GM23248 (cell line): ENCODE measurements at places on chromosomes 2 and 18.

DNA sequence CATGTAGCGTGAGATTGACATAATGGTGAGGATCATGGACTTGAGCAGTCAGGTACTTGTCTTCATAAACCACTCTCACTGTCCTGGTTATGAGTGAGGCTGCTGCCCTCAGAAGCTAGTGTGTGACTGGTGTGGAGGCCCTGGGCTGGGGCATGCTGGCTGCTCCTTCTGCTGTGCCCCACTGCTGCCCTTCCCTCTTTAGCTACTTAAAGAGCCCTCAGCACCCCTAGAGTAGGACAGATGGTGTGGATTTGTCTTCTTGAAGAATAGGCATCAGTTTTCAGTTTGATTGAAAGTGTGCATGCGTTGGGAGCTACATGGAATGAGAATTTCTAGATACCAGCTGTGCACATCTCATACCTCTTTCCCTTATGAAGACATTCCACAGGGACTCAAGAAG lies 15.4 kb downstream of the CPLX4 start:
- DNase-seq = no peak

DNA sequence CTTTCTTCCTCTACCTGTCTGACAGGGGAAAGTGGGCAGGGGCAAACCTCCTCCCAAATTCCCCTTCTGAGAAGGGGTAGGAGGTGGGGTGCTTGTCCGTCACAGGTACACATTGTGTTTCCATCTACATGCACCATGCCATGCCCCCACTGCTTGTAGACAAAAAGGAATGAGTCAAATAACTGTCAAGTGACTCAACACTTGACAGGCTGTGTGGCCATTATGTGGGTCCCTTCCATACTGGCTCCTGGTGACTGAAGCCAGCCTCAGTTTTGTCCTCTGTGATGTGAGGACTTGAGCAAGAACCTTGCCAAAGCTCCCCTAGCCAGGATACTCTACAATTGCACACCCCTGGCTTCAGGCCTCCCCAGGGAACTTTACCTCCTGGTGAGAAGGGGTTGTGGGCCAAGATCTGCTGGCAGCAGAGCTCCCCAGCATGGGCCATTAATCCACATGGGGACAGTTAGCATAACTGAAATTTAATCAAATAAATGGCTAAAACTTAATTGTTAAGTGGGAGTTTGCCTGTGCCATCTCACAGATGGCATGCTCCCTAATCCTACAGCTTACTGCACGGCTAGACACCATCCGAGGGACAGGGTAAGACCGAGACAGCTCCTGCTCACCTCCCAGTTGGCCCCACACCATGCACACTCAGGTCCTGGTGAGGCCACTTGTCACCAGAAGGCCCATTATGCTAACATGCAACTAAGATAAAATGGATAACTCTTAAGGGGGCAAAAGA lies 140.2 kb downstream of the BCL11A start:
- DNase-seq = no peak

DNA sequence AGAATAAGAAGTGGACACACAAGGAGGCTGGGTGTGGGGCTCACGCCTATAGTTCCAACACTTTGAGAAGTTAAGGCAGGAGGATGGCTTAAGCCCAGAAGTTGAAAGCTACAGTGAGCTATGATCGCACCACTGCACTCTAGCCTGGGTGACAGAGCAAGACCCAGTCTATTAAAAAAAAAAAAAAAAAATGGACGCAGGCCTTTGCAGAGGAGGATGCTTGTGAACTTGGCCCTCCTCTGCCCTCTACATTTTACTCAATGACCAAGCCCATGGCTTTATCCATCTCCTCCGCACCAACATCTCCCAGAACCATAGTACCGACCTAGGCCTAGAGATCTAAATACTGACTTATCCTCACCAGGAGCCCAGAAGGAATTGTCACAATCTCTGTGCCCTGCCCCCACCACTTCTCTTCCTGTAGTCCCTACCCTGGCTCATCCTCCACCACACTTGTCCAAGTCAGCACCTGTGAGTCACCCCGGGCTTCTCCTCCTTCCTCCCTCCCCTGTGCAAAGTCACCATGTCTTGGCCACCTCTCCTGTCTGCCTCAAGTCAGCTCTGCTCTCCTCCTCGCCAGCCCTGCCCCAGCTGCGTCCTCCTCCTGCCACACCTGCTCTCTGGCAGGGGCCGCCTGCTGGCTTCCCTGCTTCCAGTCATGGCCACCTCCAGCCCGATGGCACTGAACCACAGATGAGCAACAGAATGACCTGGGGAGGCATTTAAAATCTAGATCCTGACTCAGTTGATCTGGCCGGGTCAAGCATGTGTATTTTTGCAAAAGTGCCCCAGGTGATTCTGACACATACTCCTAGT lies 35.8 kb upstream of the ASPRV1 start:
- peak; percentile 88 for DNase-seq

- DNase-seq = no peak
These were observed 142.6 kb upstream of the ALKAL2 start for GRCh38 chr2:430291-431040.

DNA sequence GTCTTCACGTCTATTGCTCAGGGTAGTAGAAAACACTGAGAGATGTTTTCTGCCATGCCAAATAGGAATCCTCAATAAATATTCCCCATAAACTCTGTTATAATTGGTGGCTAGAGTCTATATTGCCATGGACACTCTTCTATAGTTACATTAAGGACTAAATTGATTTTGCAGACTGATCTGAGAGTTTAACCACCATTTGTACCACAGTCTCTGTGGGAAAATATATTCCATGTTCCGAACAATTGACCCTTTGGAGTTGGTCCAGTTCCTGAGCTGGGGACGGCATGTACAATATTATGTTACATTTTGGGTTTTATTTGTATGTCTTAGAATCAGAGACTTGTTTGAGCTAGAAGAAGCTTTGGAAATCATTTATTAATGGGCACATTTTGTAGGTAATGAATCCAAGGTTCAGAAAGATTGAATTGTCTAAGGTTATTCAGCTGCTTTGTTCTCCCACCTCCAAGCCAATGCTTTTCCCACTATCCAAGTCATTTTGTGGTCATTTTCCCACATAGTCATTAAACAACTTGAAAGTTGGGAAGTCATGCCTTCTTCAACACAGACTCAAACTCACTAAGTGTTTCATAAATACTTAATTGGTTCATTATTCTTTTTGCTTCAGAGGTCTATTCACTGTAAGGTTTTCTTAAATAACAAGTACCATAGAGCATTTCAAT lies 5.1 kb upstream of the PPP1CB start:
- no peak for DNase-seq

DNA sequence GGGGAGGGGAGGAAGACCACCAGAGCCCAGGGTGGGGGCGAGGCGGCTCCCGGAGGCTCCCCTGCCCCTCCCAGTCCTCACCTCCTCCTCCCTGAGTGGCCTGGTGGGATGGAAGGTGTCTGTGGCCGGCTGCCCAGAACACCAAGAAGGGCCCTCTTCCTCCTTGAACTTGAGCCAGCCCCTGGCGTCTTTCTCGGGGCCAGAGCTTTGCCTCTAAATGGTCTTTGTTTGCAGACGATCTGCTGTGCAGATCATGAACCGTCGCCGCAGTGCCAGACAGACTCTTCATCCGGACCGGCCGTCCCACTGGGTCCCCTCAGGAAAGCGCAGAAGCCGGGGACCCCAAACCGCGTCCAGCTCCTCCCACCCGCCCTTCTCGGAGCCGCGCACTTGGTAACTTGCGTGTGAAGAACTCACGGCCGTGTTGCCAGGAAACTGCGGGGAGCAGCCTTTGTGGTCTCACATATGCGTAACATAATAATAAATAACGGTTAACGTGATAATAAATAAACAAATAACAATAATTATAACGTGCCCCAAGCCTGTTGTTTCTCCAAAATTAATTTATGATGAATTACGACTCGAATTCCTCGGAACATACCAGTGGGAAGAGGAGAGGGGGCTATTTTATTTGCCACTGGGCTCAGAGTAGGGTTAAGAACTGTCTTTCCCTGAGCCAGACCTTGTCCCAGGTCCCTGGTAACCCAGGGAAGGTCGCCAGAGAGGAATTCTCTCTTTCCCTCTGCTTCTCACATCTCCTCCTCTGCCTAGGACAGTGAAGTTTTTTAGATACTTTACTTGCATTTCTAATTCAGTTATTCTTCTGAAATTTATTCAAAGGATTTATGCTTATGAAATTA lies 41.0 kb downstream of the PTGR3 start:
- peak; percentile 61 for DNase-seq

- DNase-seq = peak; percentile 96
These were observed 7.1 kb upstream of the KCMF1 start for GRCh38 chr2:84963692-84964405.

DNA sequence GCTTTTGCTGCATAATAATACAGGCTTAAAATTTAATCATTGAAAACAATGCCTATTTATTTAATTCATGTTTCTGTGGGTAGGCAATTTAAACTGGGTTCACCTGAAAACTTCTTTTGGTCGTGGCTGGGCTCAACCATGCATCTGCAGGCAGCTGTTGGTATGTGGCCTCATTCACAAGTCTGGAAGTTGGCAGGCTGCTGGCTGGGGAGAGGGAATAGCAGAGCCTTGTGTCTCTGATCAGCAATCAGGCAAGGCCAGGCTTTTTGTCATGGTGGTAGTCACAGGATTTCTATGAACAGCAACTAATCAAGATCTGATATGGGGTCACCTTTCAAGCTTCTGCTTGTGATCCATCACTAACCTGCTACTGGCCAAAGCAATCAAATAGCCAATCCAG lies 130.1 kb upstream of the KCNJ3 start:
- DNase-seq = no peak

- peak; percentile 43 for DNase-seq
These were observed 97.4 kb upstream of the DNAJC10 start for GRCh38 chr2:182618672-182619079.

DNA sequence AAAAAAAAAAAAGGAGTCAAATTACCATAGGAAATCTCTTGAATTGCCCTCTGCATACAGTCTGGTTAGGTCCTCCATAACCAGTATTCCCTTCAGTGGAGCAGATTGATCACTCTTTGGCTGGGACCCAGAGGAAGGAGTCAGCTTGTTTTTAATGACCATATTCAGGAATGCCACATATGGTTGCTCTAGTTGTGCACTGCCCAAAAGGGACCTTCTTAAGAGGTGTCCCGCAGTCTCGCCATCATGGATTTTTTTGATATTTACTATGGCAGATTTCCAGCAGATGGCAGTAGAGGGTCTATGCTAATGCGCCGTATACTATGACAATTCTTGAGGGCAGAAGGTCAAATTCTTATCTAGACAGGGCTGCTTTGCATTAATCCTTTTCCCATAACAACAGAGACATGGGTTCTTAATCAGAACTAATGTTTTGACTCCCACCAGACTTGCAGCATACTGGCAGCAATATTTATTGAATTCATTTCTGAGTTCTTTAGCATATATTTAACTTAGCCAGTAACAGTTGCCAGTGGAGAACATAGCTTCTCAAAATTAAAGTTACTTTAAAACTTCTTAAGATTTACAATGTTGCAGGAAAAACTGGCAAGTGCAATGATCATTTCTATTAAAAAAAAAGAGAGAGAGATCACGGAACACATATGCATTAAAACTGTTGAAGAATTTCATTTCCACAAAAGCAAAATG lies 31.8 kb upstream of the INPP4A start:
- DNase-seq = peak; percentile 69

GRCh38 chr2:111142101-111142500 lies 21.4 kb downstream of the BCL2L11 start:
- DNase-seq = no peak

DNA sequence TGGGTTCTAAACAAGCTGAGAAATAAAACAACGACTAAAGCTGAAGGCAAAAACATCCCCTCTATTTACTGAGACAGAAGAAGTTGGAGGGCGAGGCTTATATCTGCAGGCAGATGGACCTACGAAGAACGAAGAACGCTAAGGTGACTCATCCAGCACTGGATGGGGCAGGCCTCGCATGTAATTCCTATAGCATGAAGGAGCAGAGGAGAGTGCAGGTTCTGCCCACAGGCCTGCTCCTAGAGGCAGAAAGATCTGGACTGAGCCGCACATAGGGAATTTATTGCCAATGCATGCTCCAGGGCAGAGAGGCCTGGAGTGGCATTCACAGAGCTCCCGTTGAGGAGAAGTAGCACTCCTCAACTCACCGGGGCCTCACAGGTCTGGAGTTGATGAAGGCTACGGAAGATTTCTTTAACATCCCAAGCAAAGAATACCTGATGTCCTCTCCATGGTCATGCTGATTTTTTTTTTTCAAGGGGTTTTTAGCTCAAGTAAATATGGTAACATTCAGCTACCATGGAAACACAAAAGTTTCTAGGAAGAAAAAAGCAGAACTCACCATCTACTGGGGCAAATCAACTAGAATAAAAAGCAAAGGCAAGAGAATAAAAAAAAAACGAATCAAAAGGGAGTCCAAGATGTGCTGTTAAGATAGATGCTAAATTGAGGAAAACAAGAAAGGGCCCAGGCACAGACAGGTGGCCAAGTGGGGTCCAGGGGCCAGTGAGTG lies 10.4 kb upstream of the METTL21A start:
- DNase-seq = peak; percentile 27

DNA sequence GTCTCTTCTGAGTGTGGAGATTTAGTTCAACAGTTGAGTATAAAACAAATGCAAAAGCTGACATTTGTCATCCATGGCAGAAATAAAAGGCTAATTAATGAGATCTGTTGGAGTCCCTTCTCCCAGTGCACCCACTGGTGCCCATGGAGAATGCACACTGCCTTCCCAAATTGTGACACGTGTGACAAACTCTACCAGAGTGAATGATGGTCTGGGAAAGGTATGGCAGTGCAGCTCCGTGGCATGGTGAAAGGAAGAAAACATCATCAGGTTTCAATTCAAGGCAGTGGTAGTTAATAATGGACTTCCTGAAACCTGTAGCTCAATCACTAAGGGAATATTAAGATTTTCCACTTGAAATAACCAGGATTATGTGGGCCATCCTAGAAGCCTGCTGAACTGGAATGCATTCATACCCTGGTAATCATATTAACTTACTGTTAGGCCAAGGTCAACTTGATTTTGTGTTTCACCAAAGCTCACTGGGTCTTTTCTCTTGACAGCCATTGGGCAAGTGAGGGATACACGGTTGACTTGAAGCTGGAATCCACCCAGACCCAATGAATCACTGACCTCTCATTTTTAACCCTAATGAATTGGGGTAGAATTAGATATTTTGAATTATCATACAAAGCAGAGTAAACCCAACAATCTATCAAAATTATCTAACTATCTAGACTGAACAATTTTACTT lies 167.6 kb downstream of the AFF3 start:
- DNase-seq = peak; percentile 30

DNA sequence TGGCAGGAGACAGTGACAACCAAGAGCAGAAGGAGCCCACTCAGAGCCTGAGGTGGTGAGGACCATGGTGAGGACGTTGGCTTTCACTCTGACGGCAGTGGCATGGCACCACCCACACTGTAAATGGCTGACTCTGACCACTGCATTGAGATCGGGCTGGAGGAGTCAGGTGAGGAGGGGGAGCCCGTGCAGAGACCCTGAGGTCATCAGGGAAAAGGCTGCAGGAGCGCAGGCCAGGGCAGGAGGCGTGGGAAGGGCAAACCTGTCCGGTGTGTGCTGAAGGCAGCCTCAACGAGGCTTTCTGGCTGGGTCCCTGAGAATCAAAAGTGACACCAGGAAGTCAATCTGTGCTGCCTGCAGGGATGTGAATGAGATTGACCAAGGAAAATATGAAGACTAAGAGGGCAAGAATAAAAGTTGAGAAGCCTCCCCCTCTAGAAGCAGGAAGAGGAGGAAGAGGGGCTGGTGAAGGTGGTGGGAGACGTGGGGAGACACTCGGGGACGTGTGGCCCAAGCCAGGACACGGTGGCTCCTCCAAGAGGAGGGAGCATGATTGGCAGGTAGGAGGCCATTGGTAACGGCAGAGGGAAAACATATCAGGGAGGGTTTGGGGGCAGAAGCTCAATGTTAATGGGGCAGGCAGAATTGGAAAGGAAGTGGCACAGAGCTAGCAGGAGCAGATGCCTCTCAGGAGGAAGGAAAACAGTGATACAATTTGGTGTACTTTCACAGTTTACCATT lies 2.0 kb upstream of the OR6B3 start:
- no peak for DNase-seq

- DNase-seq = peak; percentile 50
These were observed 193.2 kb downstream of the CCDC85A start for GRCh38 chr2:56376699-56377665.
